ENCODE measurements at places on chromosomes 6 and 20.

GRCh38 chr20:49320460-49320859 is 42.6 kb upstream of the ZNFX1 start:
- no peak for DNase-seq

GRCh38 chr6:11407414-11407813 is 130.1 kb upstream of the TMEM170B start:
- DNase-seq: no peak

DNA sequence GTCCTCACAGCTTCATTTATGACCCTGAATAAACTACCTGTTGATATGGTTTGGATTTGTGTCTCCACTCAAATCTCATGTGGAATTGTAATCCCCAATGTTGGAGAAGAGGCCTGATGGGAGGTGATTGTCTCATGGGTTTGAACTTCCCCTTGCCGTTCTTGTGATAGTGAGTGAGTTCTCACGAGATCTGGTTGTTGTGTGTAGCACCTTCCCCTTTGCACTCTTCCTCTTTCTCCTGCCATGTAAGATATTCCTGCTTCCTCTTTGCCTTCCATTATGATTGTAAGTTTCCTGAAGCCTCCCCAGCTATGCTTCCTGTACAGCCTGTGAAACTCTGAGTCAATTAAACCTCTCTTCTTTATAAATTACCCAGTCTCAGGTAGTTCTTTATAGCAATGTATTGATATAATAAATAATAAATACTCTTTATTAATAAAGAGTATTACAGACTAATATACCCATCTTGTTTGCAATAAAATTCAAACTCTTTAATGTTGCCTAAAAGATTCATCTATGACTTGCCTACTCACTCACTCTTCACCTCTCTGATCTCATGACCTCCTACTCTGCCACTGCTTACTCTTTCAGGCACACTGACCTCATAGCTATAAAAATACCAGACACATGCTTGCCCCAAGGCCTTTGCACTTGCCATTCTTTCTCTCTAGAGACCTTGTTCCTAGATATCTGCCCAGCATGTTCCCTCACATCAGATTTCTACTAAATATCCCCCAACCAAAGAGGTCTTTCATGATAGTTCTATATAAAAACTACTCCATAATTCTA is 256.4 kb upstream of the MARCKS start:
- no peak for DNase-seq

- no peak for DNase-seq
Measured at GRCh38 chr20:13121840-13122515, 99.1 kb upstream of the ISM1 start.

DNA sequence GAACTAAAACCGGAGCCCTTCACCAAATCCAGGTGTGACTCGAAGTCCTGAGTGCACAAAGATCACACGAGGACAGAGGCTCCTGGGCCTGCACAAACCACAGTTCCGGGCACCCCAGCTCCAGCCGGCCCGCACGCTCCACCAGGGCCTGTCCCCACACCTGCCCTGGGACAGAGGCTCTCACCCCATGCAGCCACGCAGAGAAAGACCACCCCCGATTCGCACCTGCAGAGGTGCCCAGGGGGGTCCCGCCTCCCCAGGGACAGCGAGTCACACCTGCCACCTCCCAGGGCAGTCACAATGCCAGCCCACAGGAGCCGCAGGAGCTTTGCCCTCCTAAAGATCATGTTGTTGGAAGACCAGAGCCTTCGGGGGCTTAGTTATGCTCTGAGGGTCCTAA is 25.4 kb upstream of the MRGBP start:
- no peak for DNase-seq

- DNase-seq: no peak
Measured at GRCh38 chr20:63475209-63475608, 2.8 kb upstream of the KCNQ2 start.

- no peak for DNase-seq
Measured at GRCh38 chr6:34237722-34238584, 1.3 kb downstream of the HMGA1 start.

DNA sequence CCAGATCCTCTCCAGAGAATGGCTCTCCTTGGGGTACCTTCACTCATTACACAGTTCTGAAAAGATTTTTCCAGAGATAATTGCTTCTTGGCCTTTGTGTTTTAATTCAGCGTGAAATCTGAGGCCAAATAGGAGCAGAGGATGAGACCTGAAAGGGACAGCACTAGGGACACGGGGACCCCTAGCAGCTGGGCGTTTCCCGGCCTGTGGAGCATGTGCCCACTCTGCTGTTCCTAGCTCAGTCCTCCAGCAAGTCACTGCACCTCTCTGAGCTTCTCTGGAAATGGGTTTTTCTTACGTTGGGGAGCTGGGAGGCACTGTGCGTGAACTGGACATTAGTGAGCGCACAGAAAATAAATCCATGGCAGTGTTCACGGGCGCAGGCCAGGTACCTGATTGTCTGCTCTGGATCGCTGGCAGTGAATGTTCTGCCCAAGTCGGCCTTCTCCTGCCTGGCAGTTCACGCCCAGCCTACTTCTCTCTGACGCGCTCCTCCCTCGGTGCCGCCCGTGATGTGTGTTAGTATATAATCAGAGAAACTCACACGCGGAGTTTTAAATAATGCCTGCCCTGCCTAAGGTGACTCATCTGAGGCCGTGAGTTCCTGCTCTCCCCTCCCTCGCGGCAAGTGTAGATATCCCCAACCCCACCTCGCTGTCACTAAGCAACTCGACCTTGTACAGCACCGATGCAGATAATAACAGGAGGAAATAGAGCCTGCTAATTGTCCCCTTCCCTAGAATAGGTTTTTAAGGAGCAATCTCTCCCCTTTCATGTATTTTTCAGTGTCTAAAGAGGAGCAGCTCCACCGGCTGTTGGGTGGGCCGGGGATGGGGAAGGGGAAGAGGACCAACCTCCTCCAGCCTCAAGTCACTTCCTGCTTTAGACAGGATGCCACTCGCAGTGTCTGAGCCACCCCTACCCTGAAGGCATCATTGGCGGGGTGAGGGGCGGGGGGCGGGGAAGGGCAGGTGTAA is 2.7 kb upstream of the TUBB2A start:
- no peak for DNase-seq

- DNase-seq: no peak
Measured at GRCh38 chr20:2261629-2262028, 34.2 kb upstream of the TGM3 start.

DNA sequence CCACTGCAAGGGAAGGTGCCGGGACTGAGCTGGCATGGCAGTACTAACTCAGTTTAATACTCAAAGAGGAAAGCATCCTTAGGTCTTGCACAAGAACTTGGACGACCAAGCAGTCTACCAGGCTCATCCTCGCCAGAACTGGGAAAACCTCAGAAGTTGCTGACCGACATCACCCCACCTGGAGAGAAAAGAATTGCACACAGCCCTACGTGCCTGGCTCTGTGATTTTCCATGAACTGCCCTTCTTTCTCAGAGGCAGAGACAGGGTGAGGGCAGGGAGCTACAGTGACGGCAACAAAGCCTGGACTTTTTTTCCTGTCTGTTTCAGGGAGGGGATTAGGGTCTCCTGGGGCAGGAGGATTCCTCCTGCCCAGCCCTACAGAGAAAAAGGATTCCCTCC is 8.0 kb downstream of the JAG1 start:
- no peak for DNase-seq

GRCh38 chr6:26205625-26206574 is 118.7 kb downstream of the HFE start:
- no peak for DNase-seq

DNA sequence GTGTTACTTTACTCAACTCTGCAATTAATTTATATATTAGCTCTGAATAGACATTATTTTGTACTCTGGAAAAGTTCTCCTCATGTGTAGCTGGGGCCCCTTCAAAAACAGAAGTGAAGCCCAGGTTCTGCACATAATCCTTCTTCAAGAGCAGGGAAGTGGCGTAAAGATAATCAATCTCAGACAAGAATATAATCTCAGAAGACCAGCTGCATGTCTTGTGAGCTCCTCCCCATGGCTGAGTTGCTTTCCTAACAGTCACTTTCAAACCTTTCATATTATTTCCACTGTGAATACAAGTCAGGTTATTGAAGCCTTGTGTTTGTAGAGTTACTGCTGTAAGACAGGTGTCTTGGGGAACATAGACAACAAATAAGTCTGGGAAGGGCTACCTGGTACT is 691.9 kb downstream of the RFPL4B start:
- no peak for DNase-seq

- no peak for DNase-seq
Measured at GRCh38 chr20:60306105-60306504, 347.9 kb downstream of the CDH26 start.

- no peak for DNase-seq
Measured at GRCh38 chr20:152131-152530, 5.1 kb upstream of the DEFB127 start.

DNA sequence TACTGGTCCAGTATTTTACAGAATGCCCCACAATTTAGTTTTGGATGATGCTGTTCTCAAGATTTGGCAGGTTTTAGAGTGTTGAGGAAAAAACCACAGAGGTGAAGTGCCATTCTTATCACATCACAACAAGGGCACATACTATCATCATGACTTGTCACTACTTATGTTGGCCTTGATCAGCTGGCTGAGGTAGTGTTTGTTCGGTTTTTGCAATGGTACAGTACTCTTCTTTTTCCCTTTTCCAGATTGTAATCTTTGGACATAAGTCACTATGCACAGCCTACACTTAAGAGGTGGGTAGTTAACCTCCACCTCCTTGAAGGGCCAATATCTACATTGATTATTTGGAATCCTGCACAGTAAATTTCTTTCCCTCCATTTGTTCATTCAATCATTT is 8.8 kb downstream of the TENT5A start:
- no peak for DNase-seq

GRCh38 chr6:20365456-20365855 is 36.2 kb upstream of the E2F3 start:
- DNase-seq: no peak

- DNase-seq: no peak
Measured at GRCh38 chr6:33211666-33212422, 3.5 kb downstream of the RING1 start.

DNA sequence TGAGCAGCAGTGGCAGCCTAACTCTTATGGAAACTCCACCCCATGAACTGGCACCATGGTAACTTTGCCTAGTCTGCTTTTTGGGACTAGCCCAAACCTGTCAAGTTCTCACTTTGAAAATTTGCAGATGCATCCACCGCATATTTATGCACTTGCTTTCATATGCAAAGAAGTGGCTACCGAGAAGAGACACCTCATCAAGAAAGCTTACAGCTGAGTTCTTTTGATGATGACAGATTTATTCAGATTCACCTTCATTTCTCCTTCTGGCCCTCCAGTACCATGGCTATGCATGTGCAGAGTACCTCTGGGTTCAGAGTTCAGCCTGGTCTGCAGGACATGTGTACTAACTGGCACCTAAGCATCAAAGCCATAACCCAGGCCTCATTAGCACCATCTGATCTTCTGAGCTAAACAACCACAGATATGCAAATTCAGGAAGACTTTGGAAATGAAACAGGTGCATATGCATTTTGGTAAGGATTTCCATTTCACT is 154.3 kb upstream of the TENT5A start:
- DNase-seq: no peak

- no peak for DNase-seq
Measured at GRCh38 chr6:122845916-122846612, 57.0 kb downstream of the SMPDL3A start.

DNA sequence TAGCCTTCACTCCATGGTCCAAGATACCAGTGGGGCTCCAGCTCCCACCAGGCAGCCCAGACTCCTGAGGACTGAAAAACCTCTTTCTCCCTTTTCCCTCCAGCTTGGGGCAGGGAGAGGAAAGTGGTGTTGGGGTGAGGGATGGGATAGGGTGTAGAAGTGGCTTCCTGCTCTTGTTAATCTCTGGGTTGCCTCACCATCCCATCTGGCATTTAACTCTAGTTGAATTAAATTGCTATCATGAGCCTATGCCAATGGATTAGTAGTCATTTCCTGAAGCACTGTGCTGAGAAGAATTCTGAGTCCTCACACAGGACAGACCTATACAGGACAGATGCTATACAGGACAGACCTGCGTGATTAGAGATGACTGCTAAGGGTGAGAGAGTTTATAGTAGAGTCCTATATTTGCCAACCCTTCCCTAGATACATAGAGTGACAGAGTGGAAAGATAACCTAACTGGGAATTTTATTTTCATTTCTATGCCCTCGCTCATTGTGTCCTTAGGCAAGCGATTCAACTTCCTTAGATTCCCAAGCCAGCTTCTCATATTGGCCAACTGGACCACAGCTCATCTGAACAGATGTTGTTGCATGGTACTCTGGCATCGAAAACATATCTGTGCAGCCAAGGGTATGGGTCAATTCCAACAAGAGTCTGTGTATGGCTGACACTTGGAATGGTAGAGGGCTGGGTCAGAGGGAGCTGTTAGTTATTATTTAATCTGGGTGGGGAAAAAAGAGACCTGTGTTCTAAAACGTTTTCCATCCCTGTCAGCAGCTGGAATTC is 42.8 kb downstream of the MCHR2 start:
- DNase-seq: no peak

DNA sequence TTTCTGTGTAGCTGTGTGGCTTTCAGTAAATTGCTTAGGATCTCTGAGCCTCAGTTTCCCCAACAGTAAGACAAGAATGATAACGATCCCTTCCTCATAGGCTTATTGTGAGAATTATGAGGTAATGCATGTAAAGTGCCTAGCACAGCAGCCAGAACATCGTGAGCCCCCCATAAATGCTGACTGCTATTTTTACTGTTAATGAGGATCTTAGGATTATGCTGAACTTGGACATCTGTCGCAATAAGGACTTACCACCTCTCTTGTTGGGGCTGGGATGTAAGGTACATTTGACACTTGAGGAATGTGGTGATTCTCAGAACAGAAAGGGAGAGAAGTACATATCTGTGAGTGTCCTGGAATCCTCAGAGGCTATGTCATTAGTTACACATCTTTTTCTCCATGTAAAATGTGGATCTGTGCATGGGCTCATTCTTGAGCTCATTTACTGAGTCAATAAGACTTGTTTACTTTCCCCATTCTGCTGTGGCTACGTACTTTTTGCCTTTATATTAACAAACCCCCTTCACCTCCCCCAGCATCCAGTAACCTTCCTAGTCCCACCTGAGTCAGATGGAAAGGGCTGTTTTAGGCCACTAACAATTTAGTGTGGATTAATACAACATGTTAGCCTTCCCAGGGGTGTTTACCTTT is 64.4 kb upstream of the PLEKHG1 start:
- DNase-seq: no peak

DNA sequence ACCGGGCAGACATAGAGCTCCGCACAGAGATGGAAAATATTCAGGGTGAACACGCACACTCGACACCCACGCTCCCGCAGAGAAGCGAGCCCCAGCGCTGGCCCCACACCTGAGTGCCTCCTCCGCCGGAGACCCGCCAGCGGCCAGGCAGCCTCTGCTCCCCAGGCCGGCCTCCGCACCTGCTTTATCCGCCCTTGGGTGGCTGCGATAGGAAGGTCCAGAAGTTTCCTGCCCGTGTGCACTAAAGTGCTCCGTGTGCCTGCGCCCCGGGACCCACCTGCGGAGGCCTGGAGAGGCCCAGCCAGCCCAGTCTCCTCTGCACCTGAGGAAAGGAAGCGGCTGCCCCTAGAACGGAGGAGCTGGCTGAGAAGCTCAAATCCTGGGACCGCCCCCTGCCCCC is 10.8 kb upstream of the FOXC1 start:
- DNase-seq: no peak

DNA sequence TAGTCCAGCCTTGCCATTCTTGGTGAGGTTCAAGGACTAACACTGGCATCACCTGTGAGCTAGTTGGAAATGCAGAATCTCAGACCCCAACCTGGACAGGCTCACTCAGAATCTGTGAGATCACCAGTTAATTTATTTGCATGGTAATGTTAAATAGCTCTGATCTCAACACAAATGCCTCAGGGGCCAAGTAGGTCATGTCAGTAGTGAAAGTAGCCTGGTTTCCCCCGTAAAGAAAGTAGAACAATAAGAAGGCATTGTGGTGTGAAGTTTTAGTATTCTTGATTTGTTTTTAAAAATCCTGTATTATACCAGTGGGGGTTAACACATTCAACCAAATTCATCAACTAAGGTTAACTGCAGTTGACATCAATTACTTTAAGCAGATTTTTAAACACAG is 105.5 kb downstream of the PPP1R14C start:
- DNase-seq: no peak

All from GM04504 (cell line).